ENCODE measurements at places on chromosomes 3 and 15. TPM values are rescaled to one million over a fixed set of nuclear protein-coding genes. Genes with fewer than 3 reads are reported as not detected.
A peak's percentile ranks its signal among the peaks of the same experiment; 100 is the strongest.

SCN11A gene
- total RNA-seq: 0.22 TPM

ARL14 gene
- not detected for total RNA-seq

GRCh38 chr3:192433704-192434103, 293.6 kb downstream of the FGF12 start:
- no peak for DNase-seq
- no peak overlapping the region for H3K27ac ChIP-seq
- H3K27me3 ChIP-seq: peaks cover 10% of the 10 kb centered on the region
- no peaks in the 10 kb centered on the region for H3K4me1 ChIP-seq
- no peak overlapping the region for H3K4me3 ChIP-seq

DNA sequence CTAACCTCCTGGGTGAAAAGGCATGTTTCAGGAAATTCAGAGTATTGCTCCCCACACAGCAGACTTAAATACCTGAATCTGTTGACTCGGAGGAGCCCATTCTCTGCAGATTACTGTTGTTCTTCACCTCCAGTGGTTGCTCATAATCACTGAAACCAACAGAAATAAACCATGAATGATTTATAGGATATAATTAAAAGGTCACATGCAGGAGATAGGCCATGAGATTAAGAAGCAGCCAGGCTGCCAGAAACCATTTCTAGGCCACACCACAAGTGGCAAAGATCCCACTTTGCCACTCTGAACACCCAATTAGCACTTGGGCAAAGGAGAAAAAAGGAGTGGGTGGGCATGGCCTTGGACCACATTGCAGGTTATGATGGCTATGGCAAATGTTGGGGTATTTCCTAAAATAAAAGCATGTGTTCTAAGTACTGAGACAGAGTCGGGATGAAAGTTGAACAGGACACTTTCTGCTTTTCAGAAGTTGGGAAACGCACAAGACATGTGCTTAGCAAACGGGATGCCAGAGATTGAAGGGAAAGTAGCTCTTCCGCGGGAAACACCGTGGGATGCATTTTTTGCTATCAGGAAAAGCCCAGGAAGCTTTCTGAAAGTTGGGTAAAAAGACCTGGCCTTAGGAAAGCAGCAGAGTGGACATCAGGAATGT, 1.5 kb downstream of the CDC25A start:
- peak overlapping the region; percentile 67 for H3K27ac ChIP-seq
- H3K4me1 ChIP-seq: peaks cover 25% of the 10 kb centered on the region
- peaks cover 13% of the 10 kb centered on the region for H3K36me3 ChIP-seq
- H3K4me3 ChIP-seq: peak overlapping the region; percentile 88
- H3K27me3 ChIP-seq: no peaks in the 10 kb centered on the region

GRCh38 chr3:133986311-133986710, 43.4 kb downstream of the SLCO2A1 start:
- no peak overlapping the region for H3K27ac ChIP-seq
- no peak overlapping the region for H3K4me3 ChIP-seq
- no peak for DNase-seq

DNA sequence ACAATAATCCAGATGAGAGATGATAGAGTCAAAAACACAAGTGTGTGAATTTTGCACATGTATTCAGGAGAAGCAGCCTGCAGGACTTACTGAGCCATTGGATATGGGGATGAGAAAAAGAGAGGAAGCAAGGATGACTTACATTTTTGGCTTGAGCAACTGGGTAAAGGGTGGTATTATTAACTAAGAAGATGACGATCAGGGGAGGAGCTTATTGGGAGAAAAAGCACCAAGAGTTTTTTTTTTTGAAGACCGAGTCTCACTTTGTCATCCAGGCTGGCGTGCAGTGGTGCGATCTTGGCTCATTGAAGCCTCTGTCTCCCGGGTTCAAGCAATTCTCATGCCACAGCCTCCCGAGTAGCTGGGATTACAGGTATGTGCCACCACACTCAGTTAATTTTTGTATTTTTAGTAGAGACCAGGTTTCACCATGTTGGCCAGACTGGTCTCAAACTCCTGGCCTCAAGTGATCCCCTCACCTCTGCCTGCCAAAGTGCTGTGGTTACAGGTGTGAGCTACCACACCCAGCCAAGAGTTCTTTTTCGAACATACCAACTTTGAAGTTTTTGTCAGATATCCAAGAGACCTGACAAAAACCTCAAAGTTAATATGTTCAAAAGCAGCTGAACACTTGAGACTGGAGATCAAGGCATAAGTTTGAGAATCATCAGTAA, 14.8 kb upstream of the SH3BP5 start:
- H3K36me3 ChIP-seq: peaks cover 10% of the 10 kb centered on the region
- H3K4me1 ChIP-seq: peaks cover 32% of the 10 kb centered on the region
- H3K27me3 ChIP-seq: no peaks in the 10 kb centered on the region

DNA sequence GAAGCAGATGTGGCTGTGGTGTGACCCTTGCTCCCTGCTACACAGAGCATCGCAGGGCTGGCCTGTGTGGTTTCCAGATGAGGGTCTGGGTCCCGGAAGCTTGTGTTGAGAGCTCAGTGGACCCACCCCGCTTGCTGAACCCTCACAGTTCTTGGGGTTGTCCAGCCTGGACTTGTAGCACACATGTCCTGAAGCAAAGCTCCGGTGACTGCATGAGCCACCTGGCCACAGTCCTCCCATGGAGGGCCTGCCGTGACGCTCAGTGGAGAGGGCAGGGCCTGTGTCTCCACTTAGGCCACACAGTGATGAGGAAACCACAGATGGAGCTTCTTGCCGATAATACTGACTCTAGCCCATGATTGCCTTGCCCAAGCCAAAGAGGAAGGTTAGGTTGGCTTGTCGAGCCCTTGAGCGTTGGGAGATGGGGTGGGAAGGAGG, 62.6 kb downstream of the RGMA start:
- H3K27ac ChIP-seq: peak overlapping the region; percentile 87
- no peak overlapping the region for H3K4me3 ChIP-seq
- DNase-seq: no peak
- H3K27me3 ChIP-seq: no peaks in the 10 kb centered on the region

- DNase-seq: no peak
- no peak overlapping the region for H3K27ac ChIP-seq
- H3K27me3 ChIP-seq: peaks cover 30% of the 10 kb centered on the region
Observed at GRCh38 chr3:184373422-184373821, 4.6 kb downstream of the THPO start.
